Stimulated activated CD8-positive, alpha-beta memory T cell treated with anti-CD3 and anti-CD28 coated beads, Interleukin-15, amount 100 ng/mL, for 4 hours (primary cell): ENCODE measurements at places on chromosomes 4 and X.

DNA sequence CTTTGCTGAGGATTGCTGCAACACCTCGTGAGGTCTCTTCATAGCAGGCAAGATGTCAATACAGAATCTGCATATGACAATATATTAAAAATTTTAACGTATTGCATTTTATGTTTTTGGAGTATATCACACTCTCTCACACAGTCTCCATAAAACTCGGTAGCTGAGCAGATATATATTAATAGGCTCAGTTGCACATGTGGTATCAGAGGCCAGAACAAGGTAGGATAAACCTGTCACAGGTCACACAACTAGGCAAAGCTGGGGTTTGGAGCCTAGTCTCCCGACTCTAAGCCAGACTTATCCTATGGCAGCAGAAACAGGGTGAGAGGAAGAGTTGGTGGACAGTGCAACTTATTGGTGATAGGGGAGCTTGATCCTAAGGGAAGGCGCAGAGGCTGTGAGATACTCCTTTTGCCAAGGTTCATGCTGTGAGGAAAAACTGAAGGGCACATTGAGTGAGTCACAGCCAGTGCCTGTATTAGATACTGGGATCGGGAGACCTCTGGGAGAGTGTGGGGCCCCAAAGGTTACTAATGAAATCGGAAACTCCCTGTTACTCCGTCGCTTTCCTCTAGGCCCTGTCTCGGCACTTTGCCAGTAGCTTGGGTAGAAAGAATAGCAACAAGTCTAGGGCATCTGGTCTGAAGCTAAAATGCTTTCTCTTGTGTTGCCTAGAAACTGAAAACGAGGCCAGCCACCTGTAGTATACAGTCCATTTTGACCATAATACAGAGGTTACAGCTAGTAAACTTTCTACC, 195.7 kb downstream of the ARHGAP10 start:
- DNase-seq = no peak

- DNase-seq = no peak
Observed at GRCh38 chr4:48297256-48297846, 27.7 kb upstream of the TEC start.

- no peak for DNase-seq
Observed at GRCh38 chr4:98996056-98996764, 689 bp downstream of the METAP1 start.

DNA sequence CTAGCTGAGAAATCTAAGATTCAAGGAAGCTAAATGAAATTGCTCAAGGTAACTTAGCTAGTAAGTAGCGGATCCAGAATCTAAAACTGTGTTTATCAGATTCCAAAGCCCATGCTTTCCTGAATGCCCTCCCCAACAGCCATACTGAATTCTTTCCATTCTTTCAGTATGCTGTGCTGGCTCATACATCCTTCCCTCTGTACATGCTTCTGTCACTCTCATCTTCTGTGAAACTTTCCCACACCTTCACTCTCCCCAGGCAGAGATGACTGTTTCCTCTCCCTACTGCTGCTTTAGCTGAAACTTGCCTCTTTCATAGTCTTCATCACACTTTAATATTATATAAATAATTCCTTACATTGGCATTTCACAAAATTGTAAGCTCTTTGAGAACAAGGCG, 39.3 kb upstream of the SMARCAD1 start:
- DNase-seq = no peak

DNA sequence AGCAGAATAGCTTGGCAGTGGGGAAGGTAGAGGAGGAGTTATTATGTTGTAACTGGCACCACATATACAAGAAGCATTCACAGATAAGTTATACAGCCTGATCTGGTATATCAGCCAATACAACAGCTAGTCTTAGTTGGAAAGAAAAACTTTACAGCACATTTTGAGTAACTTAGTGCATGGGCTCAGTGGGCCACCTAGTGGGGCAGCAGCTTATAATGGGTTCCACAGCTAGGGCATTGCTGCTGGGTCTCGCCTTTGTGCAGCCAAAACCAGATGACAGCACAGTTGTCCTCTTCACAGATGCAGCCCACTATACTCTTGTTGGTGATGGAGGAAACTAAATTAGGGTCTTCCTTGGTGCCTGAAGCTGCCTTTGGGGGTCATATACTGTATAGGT, 448.1 kb upstream of the RASGEF1B start:
- DNase-seq = no peak

GRCh38 chr4:55002431-55002830, 123.0 kb downstream of the KDR start:
- no peak for DNase-seq
